T-helper 2 cell (primary cell): ENCODE measurements at places on chromosomes 7 and 10.

GRCh38 chr10:10798102-10798863 is 219.4 kb upstream of the CELF2 start:
- DNase-seq, result no peak

DNA sequence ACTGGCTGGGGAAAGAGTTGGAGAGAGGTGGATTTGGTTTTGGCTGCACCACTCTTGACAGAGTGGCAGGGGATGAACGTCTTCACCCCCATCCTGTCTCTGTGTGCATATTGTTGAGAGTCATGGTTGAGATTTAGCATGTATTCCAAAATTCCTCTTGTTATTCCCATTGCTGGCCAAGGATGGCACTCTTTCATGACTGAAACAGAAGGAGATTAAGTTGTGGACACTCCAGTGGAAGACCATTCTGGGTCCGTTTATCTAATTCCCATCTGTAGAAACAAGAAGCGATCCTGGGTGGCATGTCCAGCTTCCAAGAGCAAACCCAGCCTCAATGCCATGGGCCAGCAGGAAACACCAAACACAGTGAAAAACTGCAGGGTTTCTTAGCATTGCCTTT is 469.0 kb upstream of the IGFBP3 start:
- no peak for DNase-seq

DNA sequence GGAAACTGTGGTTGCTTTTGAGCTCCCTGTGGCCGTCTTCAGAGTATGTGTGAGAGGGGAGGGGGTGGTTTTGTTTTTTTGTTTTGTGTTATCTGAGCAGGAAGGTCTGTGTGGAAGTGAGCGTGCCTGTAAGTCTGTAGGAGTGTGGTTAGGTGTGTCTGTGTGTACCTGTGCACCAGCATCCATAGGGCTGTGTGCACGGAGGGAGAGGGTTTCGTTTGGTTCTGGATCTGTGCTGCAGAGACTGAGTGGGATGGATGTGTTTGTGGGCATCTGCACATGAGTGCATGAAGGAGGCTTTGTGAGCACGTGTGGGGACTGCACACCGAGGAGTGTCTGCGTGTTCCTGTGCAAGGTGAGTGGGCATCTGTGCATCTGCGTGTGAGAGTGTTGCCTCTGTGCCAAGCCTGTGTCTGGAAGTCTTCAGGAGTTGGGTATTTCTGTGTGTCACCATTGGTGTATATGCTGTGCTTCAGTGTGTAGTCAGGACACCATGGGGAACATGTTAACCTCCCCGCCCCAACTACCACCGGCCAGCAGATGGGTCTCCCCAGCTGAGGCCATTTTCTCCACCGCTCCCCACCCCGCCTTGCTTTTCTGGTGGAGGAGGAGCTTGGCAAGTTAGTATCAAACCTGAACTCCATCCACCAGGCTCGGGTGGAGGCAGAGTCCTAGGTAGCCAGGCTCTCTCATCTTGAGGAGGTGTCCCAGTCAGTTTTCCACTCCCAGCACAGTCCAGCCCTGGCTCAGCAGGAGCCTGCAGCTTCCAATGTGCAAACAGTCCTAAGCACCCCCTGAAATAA is 7.1 kb upstream of the TLX1 start:
- DNase-seq, result no peak

DNA sequence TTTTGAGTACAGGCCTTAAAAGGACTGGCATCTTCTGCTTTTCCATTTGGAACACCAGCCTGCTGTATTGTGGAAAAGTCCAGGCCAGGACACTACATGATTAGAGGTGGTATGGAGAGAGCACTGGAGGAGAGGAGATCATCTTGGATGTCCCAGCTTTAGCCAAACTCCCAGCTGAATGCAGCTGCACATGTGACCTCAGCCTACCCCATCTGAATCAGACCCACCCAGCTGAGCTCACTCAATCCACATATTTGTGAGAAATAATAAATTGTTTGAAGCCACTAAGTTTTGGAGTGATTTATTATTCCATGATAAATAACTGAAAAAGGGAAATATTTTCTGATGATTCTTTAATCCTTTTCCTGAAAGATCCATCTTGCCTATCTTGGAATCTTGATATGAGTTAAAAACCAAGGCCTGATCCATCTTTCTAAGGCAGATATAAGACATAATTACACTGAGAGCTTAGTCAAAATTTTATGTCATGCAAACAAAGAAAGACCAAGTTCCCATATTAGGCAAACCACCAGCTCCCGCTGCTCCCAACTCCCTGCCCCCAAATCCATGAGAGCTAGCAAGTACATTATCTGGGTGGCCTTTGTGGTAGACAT is 55.1 kb upstream of the TRIL start:
- no peak for DNase-seq

DNA sequence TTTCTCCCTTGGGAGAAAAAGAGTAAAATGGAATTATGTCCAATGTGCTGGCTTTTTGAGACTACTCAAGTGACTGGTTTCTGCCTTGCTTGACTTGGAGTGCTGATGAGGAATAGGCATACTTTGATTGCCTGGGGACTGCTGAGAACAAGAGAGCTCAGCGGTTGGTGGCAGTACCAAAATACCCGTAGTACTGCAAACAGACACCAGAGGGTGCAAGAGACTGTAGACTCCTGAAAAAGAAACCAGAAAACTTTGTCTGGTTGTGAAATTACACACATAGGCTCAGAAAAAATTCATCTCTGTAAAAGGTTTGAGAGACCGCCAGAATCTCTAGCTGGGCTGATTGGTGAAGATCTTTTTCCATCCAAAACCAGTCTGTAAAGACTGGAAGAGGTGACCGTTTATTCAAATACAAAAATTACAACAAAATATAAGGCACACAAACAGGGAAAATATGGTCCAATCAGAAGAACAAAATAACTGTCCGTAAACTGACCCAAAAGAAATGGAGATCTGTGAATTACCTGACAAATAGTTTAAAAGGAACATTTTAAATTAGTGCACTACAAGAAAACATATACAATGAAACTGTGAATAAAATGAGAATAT is 18.5 kb downstream of the BICC1 start:
- peak; percentile 24 for DNase-seq

DNA sequence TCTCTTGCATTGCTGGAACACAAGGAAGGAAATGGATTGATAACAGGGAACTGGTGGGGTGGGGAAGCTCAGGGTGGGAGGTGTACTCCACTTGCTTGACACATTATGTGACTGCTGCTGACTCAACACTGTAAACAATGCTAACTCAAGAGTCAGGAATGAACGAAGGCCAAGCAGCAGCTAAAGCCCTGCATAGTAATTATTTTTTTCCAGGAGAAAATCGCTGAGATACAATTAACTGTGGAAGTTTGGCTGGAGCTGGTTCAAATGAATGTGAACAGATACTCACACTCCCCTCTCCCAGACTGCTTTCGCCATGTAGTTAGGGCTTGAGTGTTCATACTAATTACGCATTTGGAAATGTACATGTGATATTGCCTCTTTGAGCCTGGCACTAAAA is 170.9 kb upstream of the AOAH start:
- no peak for DNase-seq

DNA sequence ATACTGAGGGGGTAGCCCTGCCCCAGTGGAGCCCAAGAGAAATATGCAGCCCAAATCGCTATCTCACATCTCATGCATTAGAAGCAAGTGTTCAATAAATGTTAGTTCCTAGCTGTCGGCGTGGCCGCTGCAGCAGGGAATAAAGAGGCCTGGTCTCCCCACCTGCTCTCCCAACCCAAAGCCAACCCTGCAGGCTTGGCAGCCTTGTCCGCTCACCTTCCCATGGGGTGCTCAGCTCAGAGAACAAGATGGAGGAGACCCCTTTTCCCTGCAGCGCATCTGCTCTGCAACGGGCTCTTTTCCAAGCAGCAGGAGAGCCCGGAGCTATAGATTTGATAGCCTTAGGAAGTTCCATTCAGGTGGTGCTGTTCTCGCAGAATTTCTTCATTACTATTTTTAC is 12.0 kb upstream of the DOCK1 start:
- no peak for DNase-seq

GRCh38 chr7:83614112-83614511 is 34.8 kb downstream of the SEMA3E start:
- no peak for DNase-seq

DNA sequence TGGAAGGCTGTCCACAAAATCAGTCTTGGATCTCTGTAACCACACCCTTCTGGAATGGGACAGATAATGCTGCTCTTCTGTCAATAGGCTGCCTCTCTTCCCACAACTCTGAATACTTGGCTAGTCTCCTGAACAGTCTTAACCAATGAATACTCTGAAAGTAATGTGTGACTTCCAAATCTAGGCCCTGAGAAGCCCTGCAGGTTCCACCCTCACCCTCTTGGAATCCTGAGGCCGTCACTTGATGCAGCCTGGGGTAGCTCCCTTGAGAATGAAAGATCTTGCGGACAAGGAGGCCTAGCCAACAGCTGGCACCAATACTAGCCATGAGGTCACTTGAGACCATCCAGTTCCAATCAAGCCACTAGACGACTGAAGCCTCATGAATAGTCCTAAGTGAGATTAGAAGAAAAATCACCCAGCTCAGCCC is 109.2 kb downstream of the ARHGAP12 start:
- no peak for DNase-seq

- no peak for DNase-seq
Measured at GRCh38 chr10:70528741-70529362, 50.3 kb downstream of the PALD1 start.

GRCh38 chr10:109696981-109697775 is 226.1 kb downstream of the XPNPEP1 start:
- DNase-seq, result no peak

DNA sequence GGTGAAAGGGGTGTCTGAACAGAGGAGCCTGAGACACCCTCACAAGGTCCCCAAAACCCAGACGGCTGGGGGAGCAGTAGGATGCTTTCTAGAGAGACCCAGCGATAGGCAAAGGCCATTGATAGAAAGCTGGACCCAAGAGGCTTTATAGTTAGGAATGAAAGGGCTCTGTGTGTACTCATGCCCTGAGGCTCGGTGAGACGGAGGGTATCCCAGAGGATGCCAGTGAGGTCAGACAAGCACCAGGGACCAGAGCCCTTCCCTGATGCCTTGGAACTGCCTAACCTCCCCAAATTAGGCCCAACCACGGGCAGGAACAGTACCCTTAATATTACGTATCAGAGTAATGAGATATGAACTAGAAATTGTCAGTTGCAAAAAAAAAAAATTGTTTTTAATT is 48.6 kb upstream of the RTKN2 start:
- DNase-seq, result no peak

GRCh38 chr7:111047595-111047994 is 43.3 kb upstream of the LRRN3 start:
- DNase-seq, result no peak

GRCh38 chr10:27143686-27144085 is 10.5 kb downstream of the YME1L1 start:
- DNase-seq, result no peak

DNA sequence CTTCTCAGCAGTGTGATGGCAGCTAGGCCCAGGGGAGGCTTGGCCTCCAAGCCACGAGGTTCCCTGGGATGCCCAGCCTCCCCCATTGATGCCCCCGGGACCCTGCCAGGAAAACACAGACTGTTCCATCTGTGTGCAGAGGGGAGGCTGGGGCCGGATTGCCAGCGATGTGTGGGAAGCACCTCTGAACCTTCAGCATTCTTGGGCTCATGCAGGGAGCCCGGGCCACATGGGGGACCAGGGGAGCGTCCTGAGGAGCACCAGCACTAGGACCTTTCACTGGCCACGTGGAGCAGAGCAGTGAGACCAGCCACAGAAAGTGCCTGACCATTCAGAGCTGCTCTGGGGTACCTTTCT is 2.6 kb downstream of the IMPDH1 start:
- no peak for DNase-seq

DNA sequence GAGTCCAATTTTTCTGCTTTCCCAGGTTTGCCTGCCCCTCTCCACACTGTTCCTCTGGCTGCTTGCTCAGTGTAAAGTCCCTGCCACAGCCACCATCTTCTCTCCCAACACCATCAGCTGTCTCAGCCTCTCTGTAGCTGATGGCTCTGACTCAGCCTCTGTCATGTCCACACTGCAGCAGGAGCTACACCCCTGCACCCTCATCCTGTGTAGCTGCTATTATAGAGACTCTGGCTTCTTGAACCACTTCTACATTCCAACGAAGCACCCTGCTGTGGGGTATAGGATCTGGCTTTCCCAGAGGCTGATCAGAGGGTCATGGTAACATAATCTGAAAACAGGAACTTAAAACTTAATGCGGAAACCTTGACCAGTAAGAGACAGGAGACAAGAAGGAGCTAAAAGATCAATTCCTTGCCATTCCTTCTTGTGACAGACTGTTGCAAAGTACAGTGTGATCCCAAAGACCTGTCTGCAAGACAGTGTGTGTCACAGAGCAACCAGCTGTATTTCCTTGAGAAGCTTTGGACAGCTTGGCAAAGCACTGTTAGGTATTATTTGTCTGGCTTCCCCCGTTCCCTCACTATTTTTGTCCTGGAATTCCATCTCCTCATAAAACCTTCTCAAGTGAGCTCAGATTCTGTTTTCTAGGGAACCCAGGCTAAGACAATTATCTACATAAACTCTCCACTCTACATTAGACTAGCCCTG is 42.3 kb downstream of the NRCAM start:
- DNase-seq, result no peak

- no peak for DNase-seq
Measured at GRCh38 chr10:124611738-124612137, 132.4 kb downstream of the FAM53B start.

- no peak for DNase-seq
Measured at GRCh38 chr7:51314726-51315125, 1.9 kb downstream of the COBL start.

DNA sequence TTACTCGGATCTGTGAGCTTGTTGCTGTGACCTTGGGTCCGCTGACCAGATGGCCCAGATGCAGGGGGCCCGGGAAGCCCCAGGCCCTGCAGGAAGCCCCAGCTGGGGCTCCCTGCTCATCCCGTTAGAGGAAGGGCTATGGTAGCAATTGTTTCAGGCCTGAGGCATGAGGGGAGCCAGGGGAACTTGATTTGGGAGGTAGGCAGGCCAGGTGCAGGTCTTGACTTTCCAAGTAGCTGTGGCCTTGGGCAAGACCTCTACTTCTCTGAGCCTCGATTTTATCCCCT is 55.0 kb upstream of the CXCL12 start:
- DNase-seq, result no peak

- DNase-seq, result no peak
Measured at GRCh38 chr10:77575271-77576006, 62.2 kb downstream of the KCNMA1 start.
